Thoracic aorta (tissue), 2 donors: ENCODE measurements at places on chromosomes 12 and 14. TPM values are rescaled to one million over a fixed set of nuclear protein-coding genes. Genes with fewer than 3 reads are reported as not detected.

Gene POTEG
- not detected for total RNA-seq

Gene GARIN6
- total RNA-seq, result not detected

DNA sequence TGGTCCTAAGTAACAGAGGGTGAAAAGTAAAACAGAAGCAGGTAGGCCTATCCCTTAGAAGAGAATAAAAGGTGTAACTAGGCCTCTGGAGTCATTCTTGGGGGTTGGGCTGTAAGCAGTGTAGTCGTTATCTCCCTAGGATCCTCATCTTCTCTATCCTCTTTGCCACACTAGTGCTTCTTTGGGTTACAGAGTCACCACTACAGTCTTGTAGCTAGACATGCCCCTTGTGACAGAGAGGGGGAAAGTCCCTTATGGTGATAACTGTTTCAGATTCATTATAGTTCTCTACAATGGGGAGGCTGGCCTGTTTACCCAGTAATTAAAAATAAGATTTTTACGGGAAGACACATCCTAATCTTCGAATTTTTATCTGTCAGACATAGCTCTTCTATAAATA is 16.4 kb upstream of the SRP54 start:
- H3K27ac ChIP-seq, result no peak overlapping the region
- H3K4me1 ChIP-seq, result no peaks in the 10 kb centered on the region
- H3K36me3 ChIP-seq, result no peaks in the 10 kb centered on the region
- no peaks in the 10 kb centered on the region for H3K27me3 ChIP-seq

DNA sequence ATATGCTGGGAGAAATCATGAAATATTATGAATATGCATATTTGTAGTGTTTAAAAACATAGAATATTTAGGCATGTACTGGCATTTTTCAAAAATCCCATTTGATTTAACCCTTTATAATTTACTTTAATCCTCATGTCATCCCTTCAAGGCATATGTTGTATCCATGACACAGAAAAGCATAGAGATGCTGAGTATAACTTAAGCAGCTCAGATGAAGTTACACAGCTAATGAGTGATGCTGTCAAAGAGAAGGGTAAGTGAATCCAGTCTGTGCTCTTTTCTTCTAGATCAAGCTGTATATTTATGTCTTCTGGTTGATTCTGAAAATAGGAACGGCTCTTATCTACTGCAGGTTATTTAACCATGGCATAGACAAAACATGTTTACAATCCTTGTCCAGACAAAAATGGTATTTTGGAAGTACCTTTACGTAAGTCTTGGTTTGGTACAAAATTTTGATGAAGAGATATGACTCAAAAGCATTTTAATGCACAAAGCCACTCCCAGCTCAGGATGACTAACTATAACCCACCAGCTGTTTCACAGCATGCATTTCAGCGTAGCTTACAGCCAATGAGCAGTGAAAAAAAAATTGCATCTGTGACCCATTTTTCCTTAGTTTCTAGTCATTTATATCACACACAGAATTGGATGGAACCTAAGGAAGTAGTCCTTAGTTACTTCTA is 201.7 kb downstream of the STXBP6 start:
- no peaks in the 10 kb centered on the region for H3K27me3 ChIP-seq
- DNase-seq, result no peak
- no peaks in the 10 kb centered on the region for H3K4me1 ChIP-seq
- H3K27ac ChIP-seq, result no peak overlapping the region

- no peaks in the 10 kb centered on the region for H3K27me3 ChIP-seq
- no peak for DNase-seq
- no peak overlapping the region for H3K4me3 ChIP-seq
- H3K4me1 ChIP-seq, result peaks cover 5% of the 10 kb centered on the region
Measured at GRCh38 chr12:56198836-56199235, 9.6 kb upstream of the SMARCC2 start.

- H3K27me3 ChIP-seq, result no peaks in the 10 kb centered on the region
- H3K4me1 ChIP-seq, result no peaks in the 10 kb centered on the region
- no peak for DNase-seq
- no peak overlapping the region for H3K27ac ChIP-seq
- no peaks in the 10 kb centered on the region for H3K36me3 ChIP-seq
Measured at GRCh38 chr12:72832024-72832423, 559.9 kb downstream of the TRHDE start.

DNA sequence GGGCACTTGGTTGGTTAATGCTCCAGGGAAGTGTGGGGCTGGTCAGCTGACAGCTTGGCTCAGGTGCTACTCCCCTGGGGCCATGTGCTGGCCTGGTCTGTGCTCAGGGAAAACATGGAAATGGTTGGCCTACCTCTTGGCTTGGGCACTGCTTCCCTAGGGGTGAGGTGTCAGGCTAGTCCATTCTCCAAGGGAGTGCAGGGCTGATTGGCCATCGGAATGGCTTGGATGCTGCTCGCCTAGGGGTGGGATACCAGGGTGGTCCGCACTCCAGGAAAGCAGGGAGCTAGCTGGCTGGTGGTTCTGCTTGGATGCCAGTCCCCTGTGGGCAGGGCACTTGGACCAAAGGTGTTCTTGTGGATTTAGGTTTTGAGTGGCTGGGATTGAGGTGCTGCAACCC is 245.7 kb downstream of the RAD51B start:
- H3K27ac ChIP-seq, result no peak overlapping the region
- peaks cover 1% of the 10 kb centered on the region for H3K4me1 ChIP-seq
- no peaks in the 10 kb centered on the region for H3K27me3 ChIP-seq
- no peak for DNase-seq
